ENCODE measurements at places on chromosomes 4 and X.

DNA sequence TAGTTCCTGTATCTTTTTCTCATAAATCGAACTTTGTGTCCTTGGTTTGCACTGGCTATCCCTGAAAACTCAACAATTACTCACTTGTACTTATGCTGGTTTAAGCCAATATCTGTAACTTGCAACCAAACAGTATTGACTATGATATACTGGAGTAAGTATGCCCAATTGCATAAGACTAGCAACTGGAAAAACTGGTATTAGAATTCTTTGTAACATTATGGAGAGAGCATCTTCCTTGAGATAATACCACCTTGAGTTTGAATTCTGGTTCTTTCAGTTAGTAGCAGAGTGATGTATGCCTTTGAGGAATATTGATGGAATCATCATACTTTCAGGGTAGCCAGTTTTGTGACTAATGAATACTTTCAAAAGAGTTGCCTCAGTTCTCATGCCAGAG is 28.1 kb downstream of the BMP3 start:
- no peak for DNase-seq

GRCh38 chr4:164462471-164462870 is 291.5 kb upstream of the SMIM31 start:
- DNase-seq: no peak

GRCh38 chrX:27626066-27626465 is 35.9 kb downstream of the DCAF8L2 start:
- no peak for DNase-seq

GRCh38 chrX:51395480-51395809 is 62.8 kb downstream of the NUDT10 start:
- no peak for DNase-seq

DNA sequence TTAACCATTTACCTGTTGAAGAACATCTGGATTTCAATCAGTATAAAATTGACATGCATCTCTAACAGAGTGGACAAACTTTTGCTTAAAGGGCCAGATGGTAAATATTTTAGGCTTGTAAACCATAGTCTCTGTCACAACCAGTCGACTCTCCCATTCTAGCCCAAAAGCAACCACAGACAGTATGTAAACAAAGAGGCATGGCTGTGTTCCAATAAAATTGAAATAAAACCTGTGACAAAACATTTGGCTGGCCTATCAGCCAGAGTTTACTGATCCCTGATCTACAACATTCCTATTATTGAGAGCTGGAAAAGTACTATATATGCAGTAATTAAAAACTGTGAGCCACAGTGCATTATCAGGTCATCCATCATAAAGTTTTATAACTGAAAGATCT is 3.2 kb downstream of the CENPC start:
- DNase-seq: no peak

DNA sequence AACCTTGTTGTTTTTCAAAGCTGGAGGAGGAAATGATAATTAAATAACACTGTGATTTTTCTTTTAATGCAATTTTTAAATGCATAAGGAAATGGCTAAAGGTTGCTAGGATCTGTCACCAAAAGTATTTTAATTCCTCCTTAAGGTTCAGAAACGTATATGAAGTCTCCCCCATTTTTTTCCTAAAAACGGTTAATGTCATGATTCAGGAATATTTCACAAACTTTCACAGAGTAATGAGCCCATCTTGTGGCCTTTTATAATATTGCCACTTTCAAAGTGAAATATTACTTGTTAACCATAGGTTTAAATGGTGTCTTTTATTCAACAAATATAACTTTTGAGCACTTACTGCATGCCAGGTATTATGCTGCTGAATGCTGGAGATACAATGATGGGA is 99.5 kb upstream of the USP38 start:
- no peak for DNase-seq

DNA sequence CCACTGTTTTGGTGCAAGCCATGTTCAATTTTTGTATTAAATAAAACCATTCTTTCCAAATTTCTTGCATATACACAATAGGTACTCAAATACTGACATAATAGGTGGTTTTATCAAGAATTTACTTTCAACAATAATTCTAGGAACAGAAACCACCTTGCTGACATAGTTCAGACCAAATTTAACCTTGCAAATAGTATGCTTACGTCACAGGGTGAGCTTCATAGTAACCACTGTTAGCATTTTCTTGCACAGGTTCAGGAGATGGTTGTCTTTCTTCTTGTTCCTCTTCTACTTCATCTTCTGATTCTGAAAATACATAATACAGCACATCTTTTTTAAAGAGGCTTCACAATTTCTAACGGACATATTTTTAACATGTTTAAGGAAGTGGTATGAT is 17.6 kb downstream of the G3BP2 start:
- no peak for DNase-seq

DNA sequence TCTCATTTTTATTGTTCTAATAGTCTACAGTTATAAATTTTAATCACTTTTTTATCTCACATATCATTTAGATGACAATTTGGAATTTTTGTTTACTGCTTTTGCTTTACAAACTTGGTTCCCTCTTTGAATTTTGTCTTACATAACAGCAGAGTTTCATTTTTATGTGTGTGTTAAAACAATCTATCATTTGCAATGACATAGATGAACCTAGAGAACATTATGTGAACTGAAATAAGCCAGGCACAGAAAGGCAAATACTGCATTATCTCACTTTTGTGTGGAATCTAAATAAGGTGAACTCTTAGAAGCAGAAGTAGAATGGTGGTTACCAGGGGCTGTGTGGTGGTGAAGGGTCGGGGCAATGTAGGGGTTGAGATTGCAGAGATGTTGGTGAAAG is 170.7 kb downstream of the GASK1B start:
- no peak for DNase-seq

DNA sequence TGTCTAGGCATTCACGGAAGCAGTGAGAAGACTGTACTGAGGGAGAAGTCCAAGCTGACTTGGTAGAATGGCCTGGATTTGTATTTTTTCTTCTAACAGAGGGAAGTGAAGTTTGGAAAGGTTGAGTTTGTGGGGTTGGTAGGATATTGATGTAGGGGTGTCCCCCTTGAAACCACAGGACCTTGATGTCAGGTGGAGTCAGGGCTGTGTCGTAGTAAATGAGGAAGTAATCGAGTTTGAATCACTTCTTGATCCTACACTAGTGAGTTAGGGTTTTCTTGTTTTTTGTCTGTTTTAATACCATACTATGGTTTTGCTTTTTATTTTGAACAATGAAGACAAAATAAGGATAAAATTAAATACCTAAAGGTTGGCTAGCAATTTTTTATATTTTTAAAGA is 30.1 kb upstream of the ANAPC4 start:
- DNase-seq: no peak

DNA sequence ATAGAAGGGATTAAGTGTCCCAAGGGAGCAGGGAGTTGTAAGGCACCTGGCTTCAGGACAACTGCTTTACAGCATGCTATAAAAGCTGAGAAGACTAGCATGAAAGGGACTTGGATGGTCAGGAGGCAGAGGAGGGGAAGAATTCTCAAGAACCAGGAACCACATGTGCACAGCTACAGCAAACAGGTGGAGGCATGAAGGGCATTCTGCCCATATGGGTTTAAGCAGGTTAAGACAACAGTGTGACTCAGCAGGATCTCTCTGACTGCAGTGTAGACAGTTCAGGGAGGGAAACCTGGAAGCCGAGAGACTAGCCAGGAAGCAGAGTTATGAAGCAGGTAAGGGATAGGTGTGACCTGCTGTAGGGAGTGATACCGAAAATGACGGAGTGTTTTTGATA is 117.0 kb downstream of the DHRSX start:
- DNase-seq: no peak

- DNase-seq: no peak
Measured at GRCh38 chr4:164906368-164906767, 29.4 kb downstream of the APELA start.

DNA sequence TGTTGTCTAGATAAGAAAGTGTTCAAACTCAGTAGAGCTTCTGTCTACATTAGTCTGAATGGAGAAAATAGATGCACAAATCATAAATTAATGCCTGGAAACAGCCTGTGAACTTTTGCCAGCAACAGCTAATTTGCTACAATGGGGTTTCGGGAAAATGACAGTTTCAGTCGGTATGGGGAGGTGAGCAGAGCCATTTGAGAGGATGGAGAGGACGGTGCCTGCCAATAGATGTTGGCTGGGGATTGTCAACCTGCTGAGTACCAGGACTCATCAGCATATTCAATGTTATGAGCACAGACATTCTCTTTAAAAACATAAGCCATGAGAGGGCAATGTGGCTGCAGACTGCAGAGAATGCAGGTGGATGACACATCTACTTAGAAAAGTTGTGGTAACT is 230.3 kb upstream of the PCDH18 start:
- DNase-seq: no peak

DNA sequence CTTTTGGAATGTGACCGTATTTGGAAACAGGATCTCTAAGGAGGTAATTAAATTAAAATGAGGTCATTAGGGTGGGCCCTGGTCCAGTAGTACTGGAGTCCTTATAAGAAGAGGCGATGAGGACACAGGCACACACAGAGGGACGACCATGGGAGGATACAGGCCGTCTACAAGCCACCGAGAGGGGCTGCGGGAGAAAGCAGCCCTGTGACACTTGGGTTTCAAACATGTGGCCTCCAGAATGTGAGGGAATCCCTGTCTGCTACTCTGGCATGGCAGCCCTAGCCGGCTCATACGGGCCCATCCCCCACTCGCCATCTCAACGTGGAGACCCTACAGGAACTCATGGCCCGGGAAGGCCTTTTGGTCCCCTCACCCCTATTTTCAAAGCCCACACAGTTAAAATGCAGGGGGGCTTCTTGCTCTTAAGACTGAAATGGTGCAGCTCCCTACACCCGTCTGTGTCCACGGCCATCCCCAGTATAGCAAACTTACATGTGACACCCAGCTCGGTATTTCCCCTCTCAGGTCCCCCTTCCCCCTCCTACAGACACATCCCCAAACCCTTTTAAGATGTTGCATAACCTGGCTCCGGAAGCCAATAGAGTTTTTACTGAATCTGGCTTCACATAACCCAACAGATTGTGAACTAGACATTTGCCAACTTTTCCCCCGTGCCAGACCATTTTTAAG is 124.1 kb upstream of the TBL1X start:
- DNase-seq: no peak

DNA sequence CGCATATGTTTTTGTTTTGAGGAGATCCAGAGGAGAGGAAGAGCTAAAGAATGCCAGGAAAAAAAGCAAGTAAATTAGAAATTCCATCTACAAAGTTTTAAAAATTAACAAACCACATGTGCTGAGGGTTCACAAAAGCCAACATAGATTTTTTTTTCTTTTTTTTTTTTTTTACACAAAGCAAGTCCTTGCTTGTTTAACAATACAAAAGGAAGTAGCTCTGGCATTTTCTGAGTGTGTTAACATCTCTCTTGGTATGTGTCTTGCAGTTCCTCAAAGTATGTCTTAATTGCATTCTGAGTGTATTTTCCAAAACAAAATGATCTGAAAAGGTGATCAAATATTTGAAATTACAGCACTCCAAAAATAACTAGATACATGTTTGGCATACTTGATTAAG is 1682.7 kb upstream of the AGA start:
- no peak for DNase-seq

DNA sequence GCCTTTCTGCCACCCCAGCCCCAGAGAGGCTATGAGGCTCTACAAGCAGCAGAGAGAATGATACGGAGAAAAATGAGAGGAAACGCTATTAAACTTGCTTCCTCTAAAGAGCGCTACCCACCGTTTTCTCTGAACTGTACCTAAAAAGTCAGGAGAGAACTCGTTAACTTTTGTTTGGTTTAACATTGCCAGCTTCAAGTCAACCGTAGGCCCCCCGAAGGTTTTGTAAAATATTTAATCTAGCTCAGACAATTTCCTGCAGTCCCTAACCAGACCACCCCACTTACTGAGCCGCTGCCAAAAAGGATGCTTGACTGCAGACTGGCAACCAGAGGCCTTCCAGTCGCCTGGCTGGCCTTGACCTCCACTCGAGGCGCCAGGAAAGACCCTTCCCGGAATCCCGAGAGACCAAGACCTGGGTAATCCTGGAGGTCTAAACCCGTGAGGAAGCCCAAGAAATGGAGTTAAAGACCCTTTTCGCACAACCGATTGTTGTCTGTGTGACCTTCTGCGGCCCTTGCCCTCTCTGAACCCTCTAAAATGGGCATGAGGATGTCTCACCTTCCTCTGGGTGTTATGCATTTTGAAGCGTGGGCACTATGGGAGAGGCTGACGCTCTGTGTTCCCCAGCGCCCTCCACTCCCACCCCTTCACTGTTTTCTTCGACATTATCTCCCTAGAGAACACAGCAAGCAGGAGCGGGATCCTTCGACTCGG is 86.3 kb downstream of the BCOR start:
- no peak for DNase-seq

- no peak for DNase-seq
Measured at GRCh38 chr4:146114066-146114465, 61.5 kb upstream of the LSM6 start.

- no peak for DNase-seq
Measured at GRCh38 chr4:7903791-7904516, 35.7 kb downstream of the AFAP1 start.

GRCh38 chrX:113675278-113675677 is 834.6 kb upstream of the AMOT start:
- DNase-seq: no peak

DNA sequence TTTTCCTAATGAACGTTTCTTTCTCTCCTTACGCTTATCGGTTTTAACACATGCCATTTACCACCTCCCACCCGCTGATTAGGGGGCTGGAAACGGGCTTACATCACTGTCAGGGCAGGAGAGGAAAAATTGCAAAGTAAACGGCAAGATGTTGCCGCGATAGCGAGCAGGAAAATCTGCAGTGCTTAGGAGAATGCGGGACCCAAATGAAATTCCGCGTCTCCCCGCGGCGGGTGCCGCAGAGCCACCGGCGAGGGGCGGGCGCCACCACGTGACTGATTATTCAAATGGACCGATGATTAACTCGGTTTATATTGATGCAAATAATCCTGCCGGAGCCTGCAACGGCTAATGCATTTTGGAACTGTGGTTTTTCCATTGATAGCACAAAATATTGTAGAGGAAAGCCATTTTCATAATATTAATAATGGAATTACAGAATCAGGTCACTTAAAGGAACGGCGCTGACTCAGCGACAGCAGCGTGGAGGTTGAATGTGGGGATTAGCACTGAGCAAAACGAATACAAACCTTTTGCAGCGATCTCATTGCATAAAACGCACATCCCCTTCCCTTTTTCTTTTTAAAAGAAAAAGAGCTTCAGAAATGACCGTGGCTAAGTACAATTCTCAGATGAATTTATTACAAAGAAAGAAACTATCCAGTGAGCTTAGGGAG is 224.2 kb downstream of the STIM2 start:
- peak; percentile 50 for DNase-seq

DNA sequence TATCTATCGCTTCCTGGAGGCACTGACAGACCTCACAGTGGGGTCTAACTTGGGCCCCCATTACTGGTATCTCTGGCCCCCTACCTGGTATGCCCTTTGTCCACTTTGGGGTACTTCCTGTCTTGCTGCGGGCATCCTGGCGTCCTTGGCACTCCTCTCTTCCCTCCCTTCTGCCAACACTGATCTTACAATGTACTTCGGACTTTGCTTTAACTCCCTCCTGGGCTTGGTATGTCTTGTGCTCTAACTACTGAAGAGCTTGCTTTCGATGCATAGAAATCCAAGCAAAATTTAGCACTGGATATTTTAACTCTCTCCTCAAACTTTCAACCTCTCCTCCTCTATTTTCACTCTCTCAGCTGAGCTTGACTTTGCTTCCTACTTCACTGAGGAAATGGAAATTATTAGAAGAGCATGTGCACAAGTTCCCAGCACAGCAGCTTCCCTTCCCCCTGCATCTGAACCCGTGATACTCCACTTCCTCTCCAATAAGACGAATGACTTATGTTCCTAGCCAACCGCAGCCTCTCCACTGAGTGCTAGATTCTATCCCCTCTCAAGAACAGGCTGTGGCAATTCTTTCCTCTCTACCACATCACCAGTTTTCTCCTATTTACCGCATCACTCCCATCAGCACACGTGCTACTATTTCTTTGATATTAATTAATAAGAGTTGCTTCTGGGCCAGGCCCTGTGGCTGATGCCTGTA is 52.9 kb downstream of the SUPT20HL2 start:
- DNase-seq: no peak

Measured in NCI-H774 (cell line).